ENCODE measurements at places on chromosomes 2 and 18.

- no peak for DNase-seq
- no peak overlapping the region for H3K27ac ChIP-seq
- H3K36me3 ChIP-seq: peaks cover 27% of the 10 kb centered on the region
- no peaks in the 10 kb centered on the region for H3K27me3 ChIP-seq
- no peak overlapping the region for H3K4me3 ChIP-seq
- no peaks in the 10 kb centered on the region for H3K4me1 ChIP-seq
These were observed 61.3 kb downstream of the UGP2 start for GRCh38 chr2:63903003-63903402.

DNA sequence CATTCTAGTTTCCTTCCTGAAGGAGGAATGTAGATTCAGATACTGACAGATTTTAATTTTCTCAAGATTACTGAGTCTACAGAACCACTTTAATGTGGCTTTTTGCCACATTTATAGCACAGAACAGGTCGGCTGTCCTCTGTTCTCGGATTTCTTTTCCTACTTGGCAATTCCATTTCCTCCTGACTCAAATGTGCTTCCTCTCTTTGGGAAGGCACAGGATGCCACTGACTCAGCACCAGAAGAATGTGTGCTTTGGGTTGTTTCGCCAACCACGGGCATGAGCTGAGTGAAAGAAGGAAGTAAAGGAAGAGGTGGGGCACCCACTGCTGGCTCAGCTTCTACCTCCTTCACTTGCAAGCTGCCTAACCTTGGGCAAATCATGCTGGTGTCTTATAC, 970.6 kb upstream of the ACVR2A start:
- no peaks in the 10 kb centered on the region for H3K36me3 ChIP-seq
- no peak overlapping the region for H3K4me3 ChIP-seq
- no peaks in the 10 kb centered on the region for H3K4me1 ChIP-seq

DNA sequence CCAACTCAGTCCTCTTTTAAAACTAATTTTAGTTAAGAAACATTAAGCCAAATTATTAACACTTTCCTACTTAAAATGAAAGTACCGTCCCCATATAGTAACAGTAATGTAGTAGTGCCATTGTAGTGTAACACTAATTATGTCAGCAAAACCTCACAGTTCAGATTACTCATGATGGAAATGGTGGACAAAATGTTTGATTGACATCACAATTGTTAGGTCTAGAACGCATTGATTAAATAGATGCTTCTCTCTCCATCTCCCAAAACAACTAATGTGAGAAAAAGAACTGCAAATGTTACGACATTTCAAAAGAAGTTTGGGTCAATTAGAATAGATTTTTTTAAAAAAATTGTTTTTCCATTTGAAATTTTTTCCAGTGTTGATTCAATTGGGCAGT, 1.2 kb upstream of the ATF2 start:
- H3K27me3 ChIP-seq: no peaks in the 10 kb centered on the region
- DNase-seq: no peak
- H3K36me3 ChIP-seq: no peaks in the 10 kb centered on the region
- peak overlapping the region; percentile 77 for H3K4me3 ChIP-seq
- H3K4me1 ChIP-seq: no peaks in the 10 kb centered on the region

GRCh38 chr2:36389091-36389564, 33.5 kb downstream of the CRIM1 start:
- H3K36me3 ChIP-seq: no peaks in the 10 kb centered on the region
- DNase-seq: no peak
- peak overlapping the region; percentile 28 for H3K27ac ChIP-seq
- no peaks in the 10 kb centered on the region for H3K27me3 ChIP-seq
- peaks cover 14% of the 10 kb centered on the region for H3K4me1 ChIP-seq

DNA sequence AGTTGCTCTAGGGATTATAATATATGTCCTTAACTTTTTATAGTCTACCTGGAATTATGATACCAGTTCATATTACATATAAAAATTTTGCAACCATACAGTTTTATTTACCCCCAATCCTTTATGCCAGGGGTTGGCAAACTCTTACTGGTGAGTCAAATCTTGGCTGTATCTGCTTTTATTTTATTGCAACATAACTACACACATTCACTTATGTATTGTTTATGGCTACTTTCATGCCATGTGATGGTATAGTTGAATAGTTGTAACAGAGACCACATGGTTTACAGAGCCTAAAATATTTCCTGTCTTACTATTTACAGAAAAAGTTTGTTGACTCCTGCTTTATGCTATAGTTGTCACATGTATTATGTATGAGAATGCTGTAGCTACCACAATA, 25.8 kb upstream of the DLX2 start:
- no peak for DNase-seq
- H3K4me1 ChIP-seq: no peaks in the 10 kb centered on the region
- H3K4me3 ChIP-seq: no peak overlapping the region
- H3K27ac ChIP-seq: no peak overlapping the region
- H3K36me3 ChIP-seq: no peaks in the 10 kb centered on the region

DNA sequence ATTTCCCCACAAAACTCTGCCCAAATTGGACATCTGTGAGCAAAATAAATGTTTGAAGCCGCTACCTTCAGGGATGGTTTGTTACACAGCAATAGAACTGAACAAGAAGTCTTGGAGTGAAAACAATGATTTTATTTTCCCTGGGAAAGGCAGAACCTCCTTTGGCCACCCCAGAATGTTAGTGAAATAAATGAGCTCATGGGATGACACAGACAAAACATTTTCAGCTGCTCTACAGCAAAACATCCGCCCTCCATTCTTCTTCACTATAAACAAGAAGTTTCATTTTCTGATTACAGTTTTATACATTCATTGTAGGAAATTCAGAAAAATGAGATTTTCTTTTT, 4.3 kb upstream of the EFHD1 start:
- H3K27ac ChIP-seq: no peak overlapping the region
- H3K4me3 ChIP-seq: no peak overlapping the region
- H3K27me3 ChIP-seq: peaks cover 33% of the 10 kb centered on the region
- H3K4me1 ChIP-seq: peaks cover 8% of the 10 kb centered on the region

DNA sequence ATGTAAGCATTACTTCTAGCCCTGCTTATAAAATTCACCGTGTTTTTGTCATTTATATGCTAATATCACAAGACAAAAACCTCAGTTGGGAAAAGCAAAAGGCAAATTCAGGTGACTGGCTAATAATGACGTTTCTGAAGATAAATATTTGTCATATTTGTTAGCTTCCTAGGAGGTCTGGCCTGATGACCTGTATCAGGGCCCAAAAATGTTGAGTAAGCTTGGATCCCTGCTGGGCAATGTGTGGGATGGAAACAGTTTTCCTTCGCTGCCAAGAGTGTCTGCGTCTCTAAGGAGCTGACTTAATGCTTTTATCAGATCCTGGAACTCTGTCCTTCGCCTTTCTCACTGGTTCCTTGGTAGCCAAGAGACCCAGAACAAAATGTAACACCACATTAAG, 230.1 kb upstream of the PXDN start:
- no peak overlapping the region for H3K27ac ChIP-seq
- H3K27me3 ChIP-seq: no peaks in the 10 kb centered on the region
- H3K36me3 ChIP-seq: no peaks in the 10 kb centered on the region
- no peaks in the 10 kb centered on the region for H3K4me1 ChIP-seq
- no peak overlapping the region for H3K4me3 ChIP-seq

- H3K36me3 ChIP-seq: no peaks in the 10 kb centered on the region
- no peak overlapping the region for H3K27ac ChIP-seq
These were observed 57.7 kb downstream of the RRM2 start for GRCh38 chr2:10180229-10180628.

GRCh38 chr2:104863468-104864279, 9.8 kb downstream of the POU3F3 start:
- H3K27ac ChIP-seq: no peak overlapping the region
- H3K27me3 ChIP-seq: peaks cover 97% of the 10 kb centered on the region
- H3K4me1 ChIP-seq: no peaks in the 10 kb centered on the region
- H3K36me3 ChIP-seq: no peaks in the 10 kb centered on the region
- no peak overlapping the region for H3K4me3 ChIP-seq

DNA sequence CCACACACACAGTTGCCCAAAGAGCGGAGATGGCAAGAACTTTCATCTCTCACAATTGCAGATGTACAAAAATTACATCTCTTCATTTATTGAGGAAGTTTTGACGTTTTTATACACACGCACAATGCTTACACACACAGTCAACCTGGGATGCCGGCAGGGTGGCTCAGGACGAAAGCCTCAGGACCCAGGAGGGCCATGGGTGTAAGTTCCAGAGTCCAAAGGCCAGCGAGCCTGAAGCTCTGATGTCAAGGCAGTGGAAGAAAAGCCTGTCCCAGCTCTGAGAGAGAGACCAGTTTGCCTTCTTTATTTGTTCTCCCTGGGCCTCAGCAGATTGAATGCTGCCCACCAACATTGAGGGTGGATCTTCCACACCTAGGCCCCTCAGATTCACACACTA, 10.1 kb downstream of the AMER3 start:
- no peaks in the 10 kb centered on the region for H3K4me1 ChIP-seq
- DNase-seq: no peak
- H3K4me3 ChIP-seq: no peak overlapping the region
- no peaks in the 10 kb centered on the region for H3K27me3 ChIP-seq
- no peaks in the 10 kb centered on the region for H3K36me3 ChIP-seq

- no peaks in the 10 kb centered on the region for H3K4me1 ChIP-seq
- no peak overlapping the region for H3K27ac ChIP-seq
- no peak overlapping the region for H3K4me3 ChIP-seq
- DNase-seq: no peak
- H3K36me3 ChIP-seq: no peaks in the 10 kb centered on the region
These were observed 79.2 kb upstream of the MAP3K20 start for GRCh38 chr2:172996387-172996961.

- no peaks in the 10 kb centered on the region for H3K36me3 ChIP-seq
- H3K4me1 ChIP-seq: no peaks in the 10 kb centered on the region
- DNase-seq: no peak
- H3K27ac ChIP-seq: no peak overlapping the region
- no peaks in the 10 kb centered on the region for H3K27me3 ChIP-seq
These were observed 344.5 kb upstream of the CYRIA start for GRCh38 chr2:17010104-17010503.

- no peaks in the 10 kb centered on the region for H3K27me3 ChIP-seq
- DNase-seq: no peak
- no peak overlapping the region for H3K4me3 ChIP-seq
- H3K4me1 ChIP-seq: no peaks in the 10 kb centered on the region
- no peak overlapping the region for H3K27ac ChIP-seq
- no peaks in the 10 kb centered on the region for H3K36me3 ChIP-seq
These were observed 9.7 kb downstream of the STK39 start for GRCh38 chr2:168237741-168238140.

DNA sequence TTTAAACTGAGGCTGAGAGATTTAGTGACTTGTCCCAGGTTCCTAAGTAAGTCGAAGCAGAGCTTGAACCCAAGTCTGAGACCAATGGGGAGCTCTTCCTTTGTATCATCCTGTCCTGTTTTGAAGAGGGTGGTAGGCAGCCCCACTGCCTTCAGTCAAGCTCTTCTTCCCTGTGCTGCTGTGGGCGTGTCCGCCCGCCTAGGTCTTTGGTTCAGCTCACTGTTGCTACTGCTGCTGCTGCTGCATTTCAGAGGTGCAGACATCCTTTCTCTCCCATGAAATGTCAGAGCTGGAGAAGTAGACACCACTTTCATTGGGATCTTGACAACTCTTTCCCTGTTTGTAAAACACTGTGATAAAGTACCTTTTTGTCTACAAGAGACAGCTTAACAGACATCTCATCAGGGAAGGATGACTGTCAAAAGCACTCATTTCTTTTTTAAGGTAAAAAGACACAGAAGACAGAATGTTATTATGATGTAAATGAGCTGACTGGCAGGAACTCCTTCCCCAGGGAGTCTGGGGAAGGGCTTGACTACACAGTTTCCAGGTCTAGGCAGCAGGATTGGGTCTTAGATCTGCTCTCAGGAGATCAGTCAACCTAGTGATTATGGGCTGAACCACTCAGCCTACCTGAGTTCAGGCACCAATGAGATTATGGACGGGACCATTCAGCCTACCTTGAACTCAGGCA, 91.7 kb upstream of the TRIB2 start:
- no peak overlapping the region for H3K27ac ChIP-seq
- H3K27me3 ChIP-seq: no peaks in the 10 kb centered on the region
- H3K36me3 ChIP-seq: no peaks in the 10 kb centered on the region
- no peak for DNase-seq

DNA sequence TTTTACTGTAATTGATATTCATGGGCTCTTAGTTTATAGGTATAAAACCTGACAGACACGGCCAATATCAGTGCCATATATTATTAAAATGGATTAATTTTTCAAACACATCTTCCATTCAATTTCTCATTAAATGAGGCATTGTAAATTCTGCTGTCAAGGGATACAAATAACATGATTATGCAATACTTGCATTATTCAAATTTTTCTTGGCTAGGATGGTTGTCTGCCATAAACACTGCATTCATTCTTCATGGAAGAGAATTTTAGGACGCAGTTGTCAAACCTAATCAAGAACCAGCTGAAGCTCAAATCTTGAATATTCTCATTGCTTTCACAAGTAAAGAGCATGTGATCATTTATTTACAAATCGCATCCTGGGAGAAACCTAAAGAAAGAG, 255.6 kb downstream of the RDH14 start:
- no peak overlapping the region for H3K27ac ChIP-seq
- H3K4me1 ChIP-seq: no peaks in the 10 kb centered on the region
- no peak for DNase-seq
- no peaks in the 10 kb centered on the region for H3K27me3 ChIP-seq
- no peaks in the 10 kb centered on the region for H3K36me3 ChIP-seq

GRCh38 chr2:42558827-42559226, 9.6 kb upstream of the MTA3 start:
- peak overlapping the region; percentile 33 for H3K27ac ChIP-seq
- no peaks in the 10 kb centered on the region for H3K27me3 ChIP-seq
- H3K4me1 ChIP-seq: peaks cover 15% of the 10 kb centered on the region
- H3K4me3 ChIP-seq: no peak overlapping the region

- H3K36me3 ChIP-seq: no peaks in the 10 kb centered on the region
- DNase-seq: peak; percentile 49
- peak overlapping the region; percentile 84 for H3K27ac ChIP-seq
- H3K4me3 ChIP-seq: no peak overlapping the region
These were observed 83.2 kb downstream of the DDX1 start for GRCh38 chr2:15674637-15675455.

DNA sequence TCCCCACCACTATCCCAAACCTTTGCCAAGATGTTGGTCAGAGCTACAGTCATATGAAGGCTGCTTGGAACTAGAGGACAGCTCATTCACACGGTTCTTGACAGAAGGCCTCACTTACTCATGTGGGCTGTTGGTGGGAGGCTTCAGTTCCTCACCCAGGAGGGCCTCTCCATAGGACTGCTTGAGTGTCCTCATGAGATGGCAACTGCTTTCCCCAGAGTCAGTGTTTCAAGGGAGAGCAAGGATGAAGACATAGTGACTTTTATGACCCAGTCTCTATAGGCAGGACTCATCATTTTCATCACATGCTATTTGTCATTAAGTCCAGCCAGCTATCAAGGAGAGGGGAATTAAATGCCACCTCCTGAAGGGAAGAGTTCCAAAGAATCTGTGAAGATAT, 33.4 kb upstream of the OLA1 start:
- peaks cover 5% of the 10 kb centered on the region for H3K27me3 ChIP-seq
- H3K36me3 ChIP-seq: no peaks in the 10 kb centered on the region
- H3K4me1 ChIP-seq: no peaks in the 10 kb centered on the region
- no peak overlapping the region for H3K27ac ChIP-seq
- no peak for DNase-seq

- H3K4me1 ChIP-seq: peaks cover 38% of the 10 kb centered on the region
- no peaks in the 10 kb centered on the region for H3K36me3 ChIP-seq
- H3K4me3 ChIP-seq: no peak overlapping the region
- peak overlapping the region; percentile 66 for H3K27ac ChIP-seq
- H3K27me3 ChIP-seq: no peaks in the 10 kb centered on the region
These were observed 46.2 kb upstream of the SMAD7 start for GRCh38 chr18:48996901-48997463.

All from large intestine (tissue), 12 donors.